ENCODE measurements at places on chromosomes 7 and 10.

DNA sequence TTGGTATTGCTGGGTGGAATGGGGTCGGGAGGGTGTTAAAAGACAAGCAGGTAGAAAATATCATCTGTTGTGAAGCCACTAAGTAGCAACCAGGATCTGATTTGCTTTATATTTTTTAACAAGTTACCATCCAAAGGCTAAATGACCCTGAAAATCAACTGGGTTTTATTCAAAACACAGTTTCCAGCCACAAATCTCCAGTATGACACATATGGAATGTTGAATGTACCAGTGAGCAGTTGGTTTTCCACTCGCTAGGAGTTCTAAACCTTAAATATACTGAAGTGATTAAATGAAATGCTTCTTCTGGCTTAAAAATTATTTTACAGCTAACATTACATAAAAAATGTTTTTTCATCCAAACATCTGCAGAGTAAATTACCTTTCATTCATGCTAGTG lies 112.5 kb downstream of the PDE1C start:
- no peak for DNase-seq

DNA sequence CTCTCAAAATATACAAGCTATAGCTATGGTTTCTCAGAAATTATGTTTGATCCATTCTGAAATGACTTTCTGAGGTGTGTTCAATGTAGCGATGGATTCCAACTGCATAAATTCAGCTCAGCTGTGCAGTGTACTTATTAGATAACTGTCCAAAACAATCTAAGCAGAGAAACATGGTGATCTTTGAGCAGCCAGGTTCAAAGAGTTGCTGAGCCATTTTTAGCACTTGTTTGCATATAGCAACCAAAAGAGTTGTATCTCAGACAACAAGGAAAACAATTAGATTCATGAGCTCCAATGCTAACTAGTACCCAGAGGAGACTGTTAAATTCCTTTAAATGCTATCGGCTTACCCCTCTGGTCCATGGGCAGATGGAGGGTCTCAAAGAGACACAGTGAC lies 15.9 kb upstream of the KCNIP2 start:
- no peak for DNase-seq

DNA sequence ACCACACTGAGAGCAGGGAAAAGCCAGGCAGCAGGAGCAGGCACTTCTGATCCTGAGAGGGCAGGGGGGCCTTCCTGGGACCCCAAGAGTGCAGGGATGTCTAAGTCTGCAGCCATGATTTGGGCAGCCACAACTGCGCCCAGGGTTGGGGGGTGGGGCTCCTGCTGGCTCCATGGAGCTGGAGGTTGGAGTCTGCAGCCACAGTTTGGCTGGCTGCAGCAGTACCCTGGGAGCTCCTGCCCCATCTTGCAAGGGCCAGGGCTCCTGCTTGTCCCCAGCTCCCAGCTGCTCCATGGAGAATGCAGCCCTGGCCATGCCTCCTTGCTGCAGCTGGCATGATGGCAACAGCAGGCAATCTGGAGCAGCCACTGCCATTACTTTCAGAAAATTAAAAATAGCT lies 679.7 kb upstream of the LRRTM3 start:
- DNase-seq, result no peak

GRCh38 chr7:30933124-30933974 lies 21.7 kb downstream of the AQP1 start:
- no peak for DNase-seq

DNA sequence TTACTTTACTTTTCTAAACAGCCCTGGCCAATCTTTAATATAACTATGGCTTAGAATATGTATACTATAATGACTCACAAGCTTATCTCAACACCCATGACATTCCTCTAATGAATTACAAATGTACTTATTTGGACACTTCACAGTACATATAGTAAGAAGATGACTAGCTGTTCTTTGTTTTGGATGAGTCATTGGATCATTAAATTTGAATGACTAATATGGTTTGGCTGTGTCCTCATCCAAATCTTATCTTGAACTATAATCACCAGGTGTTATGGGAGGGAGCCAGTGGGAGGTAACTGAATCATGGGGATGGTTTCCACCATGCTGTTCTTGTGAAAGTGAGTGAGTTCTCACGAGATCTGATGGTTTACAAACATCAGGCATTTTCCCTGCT lies 807.5 kb upstream of the SORCS1 start:
- DNase-seq, result no peak

DNA sequence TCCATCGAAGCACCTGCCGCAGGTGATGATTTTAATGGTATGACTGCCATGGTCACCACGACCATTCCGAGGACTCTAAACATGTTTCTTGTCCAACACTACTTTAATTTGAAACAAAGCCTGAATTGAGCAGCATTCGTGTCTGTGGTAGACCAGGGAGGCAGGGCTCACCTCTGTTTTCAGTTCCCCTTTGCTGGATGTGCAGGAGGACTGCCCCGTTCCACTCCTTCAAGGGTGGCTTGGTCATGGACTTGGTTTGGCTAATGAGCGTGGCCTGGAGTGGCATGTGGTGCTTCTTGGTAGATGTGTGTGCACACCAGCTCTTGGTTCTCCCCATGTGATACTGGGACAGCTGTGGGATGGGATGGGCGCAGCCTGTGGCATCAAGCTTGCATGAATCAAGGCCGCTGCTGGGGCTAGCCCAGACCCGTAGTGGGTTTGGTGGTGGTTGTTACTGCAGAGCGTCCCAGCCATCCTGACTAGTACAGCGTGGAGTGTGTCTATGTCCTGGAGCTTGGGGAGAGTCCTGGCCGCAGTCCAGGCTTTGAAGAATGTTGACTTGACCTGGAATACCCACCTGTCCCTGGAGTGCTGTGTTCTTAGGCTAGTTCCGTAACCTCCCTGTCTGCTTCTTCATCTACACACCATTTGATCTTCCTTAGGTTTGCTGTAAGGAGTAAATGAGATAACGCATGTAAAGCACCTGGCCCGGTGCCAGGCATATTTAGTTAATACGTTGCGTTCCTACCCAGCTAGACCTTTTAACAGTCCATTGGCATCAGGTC lies 34.8 kb downstream of the MGMT start:
- DNase-seq, result peak; percentile 59

DNA sequence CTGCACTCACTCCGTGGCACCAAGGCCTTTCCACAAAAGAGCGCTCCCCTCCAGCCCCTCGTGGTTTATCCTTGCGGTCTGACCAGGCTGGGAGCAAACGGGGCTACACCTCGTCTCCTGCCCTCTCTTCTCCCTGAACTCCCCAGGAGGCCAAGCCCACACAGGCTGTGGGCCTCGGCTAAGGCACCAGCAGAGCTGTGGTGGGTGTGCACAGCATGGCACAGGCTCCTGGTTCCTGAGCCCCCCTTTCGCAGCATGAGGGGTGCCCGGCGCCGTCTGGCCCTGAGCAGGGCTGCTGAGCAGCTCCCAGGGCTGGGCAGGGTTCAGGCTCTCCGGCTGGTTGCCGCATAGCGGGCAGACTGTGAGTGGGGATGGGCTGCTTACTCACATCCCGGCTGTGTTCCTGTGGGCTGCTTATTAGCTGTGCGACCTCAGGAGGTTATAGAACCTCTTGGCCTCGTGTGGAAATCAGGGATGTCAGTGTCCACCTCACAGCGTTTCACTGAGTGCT lies 90.4 kb downstream of the ZMIZ1 start:
- DNase-seq, result no peak

GRCh38 chr7:2941216-2941859 lies 97.2 kb upstream of the GNA12 start:
- DNase-seq, result no peak

- DNase-seq, result peak; percentile 97
Measured at GRCh38 chr10:97425964-97426775, at the start of gene PGAM1. Gene PGAM1, plus strand, starts transcription at chr10:97426191. Its CDS starts 117 bp downstream, at chr10:97426308.

GRCh38 chr10:73586583-73586984 lies 4.6 kb downstream of the USP54 start:
- DNase-seq, result peak; percentile 93

- DNase-seq, result peak; percentile 51
Measured at GRCh38 chr10:28179006-28179742, 123.7 kb downstream of the MPP7 start.

- DNase-seq, result peak; percentile 38
Measured at GRCh38 chr10:104925232-104925851, 284.3 kb downstream of the SORCS3 start.
